ENCODE measurements at places on chromosomes 2 and 18. TPM values are rescaled to one million over a fixed set of nuclear protein-coding genes. Genes with fewer than 3 reads are reported as not detected.

- no peak for DNase-seq
Observed at GRCh38 chr2:131148426-131148825, 43.3 kb downstream of the PLEKHB2 start.

DNA sequence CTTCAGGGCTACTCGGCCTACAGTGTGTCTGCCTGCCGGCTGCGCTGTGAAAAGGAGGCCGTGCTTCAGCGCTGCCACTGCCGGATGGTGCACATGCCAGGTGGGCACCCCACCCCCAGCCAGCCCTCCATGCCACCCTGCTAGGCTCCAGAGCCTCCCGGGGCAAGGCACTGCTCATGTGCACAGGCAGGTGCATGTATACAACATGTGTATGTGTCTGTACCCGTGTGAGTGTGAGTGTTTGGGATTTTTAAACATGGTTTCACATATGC lies 11.3 kb downstream of the CHPF start:
- DNase-seq: no peak

GRCh38 chr2:25951071-25951547 lies 31.2 kb downstream of the KIF3C start:
- peak; percentile 96 for DNase-seq

GRCh38 chr2:11866358-11867335 lies 120.2 kb downstream of the LPIN1 start:
- no peak for DNase-seq

DNA sequence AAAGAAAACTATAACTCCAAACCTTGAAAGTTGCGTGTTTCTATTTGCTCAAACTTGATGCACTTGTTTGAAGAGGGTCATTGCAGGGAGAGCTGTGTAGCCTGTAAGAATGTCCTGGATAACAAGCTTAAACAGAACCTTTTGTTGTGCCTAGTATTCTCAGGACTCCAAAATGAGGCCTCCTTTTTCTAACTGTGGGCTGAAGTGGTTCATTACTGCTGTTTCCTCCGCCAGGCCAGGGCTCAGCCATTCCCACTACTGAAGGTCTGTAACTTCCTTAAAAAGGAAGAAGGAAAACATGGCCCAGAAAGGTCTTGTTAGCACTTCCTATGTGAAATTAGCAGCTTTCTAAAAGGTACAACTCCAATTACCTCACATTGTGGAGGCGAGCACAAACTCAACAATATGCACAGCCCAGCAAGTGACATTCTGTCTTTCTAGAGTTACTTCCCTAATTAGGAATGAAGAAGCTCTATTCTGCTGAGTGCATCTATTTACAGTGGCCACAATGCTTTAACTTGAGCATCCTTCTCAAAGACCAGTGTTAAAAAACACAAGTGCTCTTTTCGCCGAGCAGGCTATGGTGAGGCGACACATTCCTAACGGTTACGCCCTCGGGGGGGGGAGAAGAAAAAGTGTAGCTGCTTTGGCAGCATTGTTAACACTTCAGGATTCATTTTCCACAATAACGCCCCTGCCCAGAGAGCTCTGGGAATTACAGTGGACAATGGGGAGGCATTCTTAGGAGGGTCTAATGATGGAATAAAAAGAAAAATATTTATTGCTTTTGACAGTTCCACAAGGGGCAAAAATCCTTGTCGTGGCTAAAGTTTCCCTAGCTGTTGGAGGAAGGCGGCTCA lies 136.9 kb upstream of the SIX3 start:
- no peak for DNase-seq

GRCh38 chr2:238106339-238106697 lies 6.2 kb downstream of the ESPNL start:
- no peak for DNase-seq

SP5 gene
- not detected for total RNA-seq

SERPINB2 gene
- total RNA-seq: 0.22 TPM

NOL4 gene
- total RNA-seq: not detected

GRCh38 chr2:193518041-193518817 lies 1323.5 kb upstream of the TMEFF2 start:
- no peak for DNase-seq

- DNase-seq: no peak
Observed at GRCh38 chr2:193103064-193103463, 908.3 kb upstream of the TMEFF2 start.

DNA sequence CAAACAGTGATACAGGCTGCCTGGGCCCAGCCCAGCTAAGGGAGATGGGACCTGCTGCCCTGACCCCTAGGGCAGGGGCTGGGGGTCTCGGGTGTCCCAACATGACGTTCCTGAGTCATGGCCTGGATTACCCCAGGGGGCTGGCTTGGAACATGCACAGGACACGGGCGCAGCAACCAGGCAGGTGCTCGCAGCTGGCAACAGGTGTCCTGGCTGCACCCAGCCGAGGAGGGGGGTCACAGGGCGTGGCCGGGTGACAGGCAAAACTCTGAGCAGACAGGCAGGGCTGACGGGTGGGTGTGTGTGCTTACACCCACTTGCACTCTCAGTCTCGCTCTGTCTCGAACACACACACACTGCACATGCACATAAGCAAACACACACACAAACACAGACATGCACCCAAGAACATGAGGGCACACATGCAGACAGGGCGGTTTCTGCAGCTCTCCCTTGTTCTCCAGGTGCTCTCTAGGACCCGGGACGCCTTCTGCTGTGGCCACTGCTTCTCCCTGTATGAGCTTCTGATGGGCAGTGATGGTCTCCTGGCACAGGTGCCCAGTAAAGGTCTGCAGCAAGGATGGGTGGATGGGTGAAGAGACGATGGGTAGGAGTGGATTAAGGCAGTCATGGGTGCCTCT lies 33.7 kb upstream of the TAF1B start:
- DNase-seq: no peak

PPIG gene
- 13.1 TPM for total RNA-seq

GRCh38 chr2:240460253-240460711 lies 24.8 kb downstream of the GPC1 start:
- DNase-seq: no peak

PROM2 gene
- 0.22 TPM for total RNA-seq

DNA sequence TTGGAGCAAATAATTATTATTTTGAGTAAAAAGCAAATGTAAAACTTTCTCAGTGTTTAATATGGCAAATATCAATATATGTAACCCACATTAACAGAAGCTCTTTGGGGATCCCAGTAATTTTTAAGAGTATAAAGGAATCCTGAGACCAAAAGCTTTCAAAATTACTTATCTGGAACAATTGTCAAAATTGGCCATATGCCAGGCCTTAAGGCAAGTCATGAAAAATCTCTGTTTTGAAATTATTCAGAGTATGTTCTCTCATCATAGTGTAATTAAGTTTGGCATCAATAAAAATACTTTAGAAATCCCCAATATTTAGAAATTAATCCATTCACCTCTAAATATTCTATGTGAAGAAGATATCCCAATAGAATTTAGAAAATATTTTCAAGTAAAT lies 225.3 kb upstream of the ARL4C start:
- DNase-seq: peak; percentile 6

INPP1 gene
- total RNA-seq: 14.4 TPM

DNA sequence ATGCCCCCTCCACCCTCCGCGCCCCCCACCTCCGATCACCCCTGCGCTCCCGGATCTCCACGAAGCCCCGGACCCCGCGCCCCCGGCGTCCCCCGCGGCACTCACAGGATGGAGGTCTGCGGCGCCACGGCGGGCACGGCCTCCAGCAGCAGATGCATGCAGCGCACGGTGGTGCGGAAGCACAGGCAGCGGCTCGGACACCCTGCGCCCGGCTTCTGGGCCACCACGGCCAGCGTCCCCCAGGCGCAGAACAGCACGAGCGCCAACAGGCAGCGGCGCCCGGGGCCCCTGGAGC lies 217 bp downstream of the PXDN start:
- no peak for DNase-seq

- no peak for DNase-seq
Observed at GRCh38 chr2:184920451-184920965, 322.2 kb downstream of the ZNF804A start.

DNA sequence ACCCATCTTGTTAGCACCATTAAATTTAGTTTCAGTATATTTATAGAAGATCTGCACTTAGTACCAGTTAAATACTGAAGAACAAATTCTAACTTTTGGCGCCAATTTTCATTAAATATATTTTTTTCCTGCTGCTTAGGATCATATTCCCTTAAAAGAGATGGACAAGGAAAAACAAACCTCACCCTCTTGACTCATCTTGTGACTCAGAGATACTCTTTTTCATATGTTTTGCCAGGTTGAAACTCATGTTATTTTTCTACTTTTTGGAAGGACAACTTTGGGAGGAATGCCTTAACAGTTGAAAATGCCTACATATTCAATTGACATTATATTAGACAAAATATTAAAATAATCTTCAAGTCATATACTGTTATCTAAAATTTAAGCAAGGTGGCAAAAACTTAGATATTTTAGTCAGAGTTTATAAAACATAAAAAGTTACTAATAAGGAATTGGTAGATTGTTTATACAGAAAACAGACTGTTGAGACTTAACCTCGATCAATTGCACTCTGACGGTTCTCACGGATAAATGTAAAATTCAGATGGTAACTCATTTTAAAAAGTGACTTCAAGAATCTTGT lies 36.2 kb downstream of the PNO1 start:
- no peak for DNase-seq

GRCh38 chr2:239267288-239267951 lies 133.4 kb downstream of the HDAC4 start:
- peak; percentile 79 for DNase-seq

GRCh38 chr2:170873035-170873692 lies 55.9 kb upstream of the GORASP2 start:
- DNase-seq: peak; percentile 83

FSHR gene
- total RNA-seq: not detected

- no peak for DNase-seq
Observed at GRCh38 chr18:24114924-24115549, 23.8 kb upstream of the CABYR start.

GLB1L gene
- 4.4 TPM for total RNA-seq

GRCh38 chr2:387980-388421 lies 100.1 kb upstream of the ALKAL2 start:
- no peak for DNase-seq

DNA sequence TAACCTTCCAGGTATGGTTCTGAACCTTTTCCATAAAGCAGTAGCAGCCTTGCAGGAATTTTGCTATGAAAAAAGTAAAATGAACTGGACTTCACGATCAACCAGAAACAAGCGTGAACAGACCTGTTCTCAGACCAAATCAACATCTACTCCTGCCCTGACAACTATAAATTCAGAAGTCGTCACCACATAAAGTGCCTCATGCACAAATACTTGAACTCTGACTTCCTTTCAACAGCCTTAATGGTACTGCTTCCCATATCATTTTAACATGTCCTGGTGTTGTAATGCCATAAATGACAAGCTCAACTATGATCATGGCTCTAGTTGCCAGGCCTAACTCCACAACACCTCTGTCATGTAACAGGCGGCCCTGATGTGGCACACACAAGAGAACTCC lies 262.4 kb downstream of the MTX2 start:
- DNase-seq: no peak

- no peak for DNase-seq
Observed at GRCh38 chr2:42935692-42936671, 143.6 kb upstream of the HAAO start.

GRCh38 chr18:45920367-45920766 lies 46.8 kb downstream of the EPG5 start:
- DNase-seq: peak; percentile 70

DNA sequence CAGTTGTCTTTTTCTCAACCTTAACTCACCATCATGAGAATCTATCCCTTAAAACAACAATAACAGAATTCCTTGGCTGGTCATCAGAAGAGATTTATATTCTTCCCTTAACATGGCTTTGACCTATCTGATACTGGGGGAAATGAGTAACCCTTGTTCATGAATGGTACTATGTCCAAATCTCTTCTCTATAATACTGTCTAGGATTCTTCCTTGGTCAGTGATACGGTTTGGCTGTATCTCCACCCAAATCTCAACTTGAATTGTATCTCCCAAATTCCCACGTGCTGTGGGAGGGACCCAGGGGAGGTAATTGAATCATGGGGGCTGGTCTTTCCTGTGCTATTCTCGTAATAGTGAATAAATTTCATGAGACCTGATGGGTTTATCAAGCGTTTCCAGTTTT lies 282.0 kb upstream of the SIX2 start:
- DNase-seq: peak; percentile 82

- no peak for DNase-seq
Observed at GRCh38 chr2:125185691-125186270, 1160.7 kb downstream of the CNTNAP5 start.

GPR75 gene
- total RNA-seq: 0.65 TPM

PECR gene
- 6.5 TPM for total RNA-seq

- no peak for DNase-seq
Observed at GRCh38 chr2:134549104-134549503, 169.7 kb downstream of the TMEM163 start.

GRCh38 chr2:240872317-240873097 lies 3.9 kb downstream of the AGXT start:
- DNase-seq: no peak

TBC1D8 gene
- total RNA-seq: 96.8 TPM

DNA sequence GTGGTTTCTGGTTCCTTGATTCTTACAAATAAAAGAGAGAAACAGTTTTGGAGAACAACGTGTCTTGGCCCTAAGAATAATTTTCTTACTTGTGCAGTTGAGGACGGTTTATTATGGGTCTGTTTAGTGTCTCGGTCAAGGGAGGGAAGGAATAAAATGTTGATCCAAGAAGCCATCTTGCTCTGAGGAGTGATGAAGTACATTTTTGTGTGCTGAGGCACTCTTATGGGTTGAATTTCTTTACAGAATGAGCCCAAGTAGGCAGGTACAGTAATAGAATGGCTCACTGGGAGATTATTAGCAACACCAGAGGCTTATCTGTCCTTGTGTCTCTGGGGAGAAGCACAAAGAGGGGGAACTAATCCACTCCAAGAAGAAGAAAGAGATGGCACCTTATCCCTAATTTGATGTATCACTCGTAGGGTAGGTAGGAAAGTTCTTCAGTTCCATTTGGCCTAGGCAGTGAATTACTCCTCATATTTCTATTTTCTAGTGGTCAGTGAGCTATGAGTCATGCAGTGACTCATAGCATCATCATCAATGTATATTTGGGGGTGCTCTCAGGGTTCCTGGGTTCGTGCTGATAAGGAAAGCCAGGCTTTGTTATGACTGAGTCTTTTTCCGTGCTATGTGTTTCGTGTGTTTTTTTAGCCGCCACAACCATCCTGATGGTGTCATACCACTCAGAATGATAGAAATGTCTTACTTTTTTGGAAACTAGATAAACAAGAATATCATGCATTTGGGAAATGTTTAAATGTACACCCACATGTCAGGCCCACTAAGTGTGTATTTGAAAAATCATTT lies 250.1 kb upstream of the CTAGE1 start:
- peak; percentile 69 for DNase-seq

- DNase-seq: peak; percentile 81
Observed at GRCh38 chr2:215888680-215889079, 124.7 kb downstream of the MREG start.

SF3B1 gene
- total RNA-seq: 129 TPM

DGUOK gene
- total RNA-seq: 40.5 TPM

DNA sequence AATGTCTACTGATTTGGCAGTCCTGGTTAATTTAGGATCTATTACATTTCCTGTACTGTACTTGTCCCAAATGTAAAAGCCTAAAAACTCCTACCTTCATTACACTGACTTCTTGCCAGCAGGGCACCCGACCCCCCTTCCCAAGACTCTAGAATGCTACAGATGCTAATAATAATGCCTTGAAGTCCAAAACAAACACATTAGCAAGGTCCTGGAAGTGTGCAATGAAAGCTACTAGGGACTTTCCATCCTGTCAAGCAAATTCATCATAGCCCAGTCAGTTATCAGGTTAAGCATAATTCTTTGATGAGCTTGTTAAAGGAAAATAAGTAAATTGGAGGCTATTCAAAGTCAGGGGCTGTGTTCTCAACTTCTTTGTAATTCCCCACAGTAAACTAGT lies 115.3 kb upstream of the RBBP8 start:
- DNase-seq: no peak

FAM237A gene
- total RNA-seq: not detected

GRCh38 chr2:207505171-207505570 lies 24.6 kb upstream of the CREB1 start:
- no peak for DNase-seq

RAB10 gene
- 47.0 TPM for total RNA-seq

All from lung microvascular endothelial cell (primary cell).